ENCODE measurements at places on chromosomes 5 and 9.

- no peak for DNase-seq
These were observed 65.9 kb downstream of the CRB2 start for GRCh38 chr9:123421801-123422455.

- no peak for DNase-seq
These were observed 340.5 kb downstream of the ARHGEF28 start for GRCh38 chr5:73966451-73966850.

DNA sequence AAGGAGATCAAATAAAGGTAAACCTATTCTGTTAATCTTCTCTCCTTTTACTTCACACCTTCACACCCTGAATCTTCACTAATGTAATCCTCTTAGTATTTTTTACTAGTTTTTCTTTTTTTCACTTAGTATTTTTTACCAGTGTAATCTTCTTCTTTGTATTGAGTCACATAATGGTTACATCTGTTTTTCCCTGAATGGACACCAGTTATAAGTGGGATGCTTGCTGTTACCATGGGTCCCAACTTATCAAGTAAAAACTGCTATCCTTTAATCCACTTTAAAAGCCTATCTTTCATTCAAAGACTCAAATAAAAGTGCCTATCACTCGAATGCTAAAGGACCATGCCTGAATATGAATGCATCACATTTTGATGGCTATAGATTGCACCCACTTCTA lies 15.1 kb downstream of the ZFAND5 start:
- DNase-seq, result no peak

DNA sequence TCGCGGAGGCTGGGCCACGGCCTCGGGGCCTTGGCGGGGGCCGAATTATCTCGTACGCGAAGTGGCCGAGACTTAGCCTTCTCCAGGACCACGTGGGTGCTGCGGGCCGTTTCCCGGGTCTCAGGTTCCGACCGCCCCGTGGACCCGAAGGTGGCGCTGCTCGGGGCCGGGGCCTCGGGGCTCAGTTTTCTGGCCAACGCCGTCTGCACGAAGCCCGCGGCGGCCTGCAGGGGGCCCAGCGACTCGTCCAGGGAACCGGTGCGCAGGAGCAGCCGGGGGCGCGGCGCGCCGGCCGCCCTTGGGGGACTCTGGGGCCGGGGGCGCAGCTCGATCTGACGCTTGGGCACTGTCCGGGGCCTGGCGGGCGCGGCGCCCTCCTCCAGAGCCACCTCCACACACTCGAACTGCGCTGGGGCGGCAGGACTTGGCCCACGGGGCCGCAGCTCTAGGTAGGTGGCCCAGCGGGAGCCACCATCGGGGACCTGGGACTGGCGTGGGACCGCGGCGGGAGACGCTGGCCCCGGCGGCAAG lies 716 bp downstream of the PROB1 start:
- DNase-seq, result peak; percentile 46

DNA sequence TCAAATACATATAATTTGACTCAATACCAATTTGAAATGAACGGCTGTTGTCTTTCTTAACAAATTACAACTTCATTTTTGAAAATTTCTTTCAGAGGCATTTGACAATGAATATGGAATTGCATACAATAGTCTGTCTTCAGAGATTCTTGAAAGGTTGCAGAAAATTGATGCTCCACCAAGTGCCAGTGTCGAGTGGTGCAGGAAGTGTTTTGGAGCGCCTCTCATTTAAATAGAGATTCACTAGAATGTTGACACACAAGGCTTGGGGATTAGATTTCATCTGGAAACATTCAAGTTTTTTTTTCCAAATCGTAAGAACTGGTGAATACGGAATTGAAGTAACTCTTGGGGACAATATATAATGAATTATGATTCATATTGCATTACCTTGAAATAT lies 8.1 kb downstream of the RPS6 start:
- no peak for DNase-seq

- DNase-seq, result no peak
These were observed 126.7 kb downstream of the COL23A1 start for GRCh38 chr5:178463321-178464155.
